ENCODE measurements at places on chromosomes 16 and 17.

DNA sequence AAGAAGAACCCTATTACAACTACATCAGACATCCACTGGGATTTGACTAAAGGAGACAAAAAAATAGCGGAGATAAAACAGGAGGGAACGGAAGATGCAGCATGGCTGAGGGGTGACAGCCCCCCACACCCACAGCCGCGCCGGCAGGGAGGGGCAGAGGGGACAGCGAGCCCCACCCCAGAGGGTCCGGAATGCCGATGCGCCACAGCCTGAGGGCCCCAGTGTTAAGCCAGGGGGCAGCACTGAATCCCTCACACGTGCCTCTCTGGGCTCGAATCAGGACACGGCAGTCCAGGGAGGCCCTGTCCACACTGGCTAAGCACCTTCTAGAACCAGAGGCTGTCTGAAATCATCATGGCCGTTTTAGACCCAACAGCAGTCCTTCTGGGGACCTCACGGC is 18.8 kb downstream of the MAP1LC3B start:
- DNase-seq: no peak

DNA sequence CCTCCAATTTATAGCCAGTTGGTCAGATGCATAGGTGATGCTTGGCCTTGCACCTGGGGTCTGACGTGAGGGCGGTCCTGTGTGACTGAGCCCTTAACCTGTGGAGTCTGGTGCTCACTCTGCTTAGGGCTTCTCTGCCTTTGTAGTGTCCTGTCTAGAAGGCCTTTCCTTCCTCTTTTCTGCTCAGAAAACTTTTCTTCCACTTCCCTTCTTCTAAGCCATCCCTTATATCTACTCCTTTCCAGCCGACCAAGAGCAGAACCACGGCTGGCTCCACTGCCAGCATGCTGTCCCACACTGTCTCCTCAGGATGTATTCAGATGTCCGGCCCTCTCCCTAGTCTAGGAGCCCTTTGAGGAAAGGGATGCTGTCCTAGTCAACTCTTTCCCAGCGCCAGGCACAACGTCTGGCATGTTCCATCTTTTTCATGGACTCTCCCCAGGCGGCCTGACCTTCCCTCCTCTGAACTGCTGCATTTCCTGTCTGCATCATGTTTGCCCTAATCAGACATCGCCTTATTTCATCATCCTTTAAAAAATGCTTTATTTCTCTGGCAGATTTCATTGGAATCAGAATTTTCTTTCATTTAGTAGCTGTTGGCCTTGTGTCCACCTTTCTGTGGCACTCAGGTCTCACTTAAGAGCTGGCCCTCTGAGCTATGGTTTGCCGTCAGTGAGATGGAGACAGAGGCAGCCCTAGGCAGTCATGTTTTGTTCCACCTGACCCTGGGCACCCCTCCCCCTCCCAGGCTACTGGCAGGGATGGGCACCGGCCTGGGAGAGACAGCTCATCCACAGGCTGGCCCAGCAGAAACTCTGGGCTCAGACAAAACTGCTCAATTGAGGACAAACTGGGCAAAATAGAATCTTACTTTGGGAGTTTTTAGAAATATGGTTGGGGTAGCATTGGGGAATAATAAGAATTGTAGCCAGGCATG is 15.5 kb upstream of the BRCA1 start:
- DNase-seq: no peak

DNA sequence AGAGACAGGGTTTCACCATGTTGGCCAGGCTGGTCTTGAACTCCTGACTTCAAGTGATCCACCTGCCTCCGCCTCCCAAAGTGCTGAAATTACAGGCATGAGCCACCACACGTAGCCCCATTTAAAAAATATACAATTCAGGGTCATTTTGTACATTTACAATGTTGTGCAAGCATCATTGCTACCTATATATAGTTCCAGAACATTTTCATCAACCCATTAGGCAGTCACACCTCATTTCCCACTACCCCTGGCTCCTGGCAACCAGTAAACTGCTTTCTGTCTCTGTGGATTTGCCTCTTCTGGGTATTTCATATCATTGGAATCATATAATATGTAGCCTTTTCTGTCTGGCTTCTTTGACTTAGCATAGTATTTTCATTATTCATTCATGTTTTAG is 6.7 kb downstream of the LRRC36 start:
- DNase-seq: no peak

GRCh38 chr16:48197294-48197693 is 41.5 kb upstream of the ABCC12 start:
- DNase-seq: no peak

GRCh38 chr17:66461343-66461995 is 159.1 kb downstream of the PRKCA start:
- no peak for DNase-seq

DNA sequence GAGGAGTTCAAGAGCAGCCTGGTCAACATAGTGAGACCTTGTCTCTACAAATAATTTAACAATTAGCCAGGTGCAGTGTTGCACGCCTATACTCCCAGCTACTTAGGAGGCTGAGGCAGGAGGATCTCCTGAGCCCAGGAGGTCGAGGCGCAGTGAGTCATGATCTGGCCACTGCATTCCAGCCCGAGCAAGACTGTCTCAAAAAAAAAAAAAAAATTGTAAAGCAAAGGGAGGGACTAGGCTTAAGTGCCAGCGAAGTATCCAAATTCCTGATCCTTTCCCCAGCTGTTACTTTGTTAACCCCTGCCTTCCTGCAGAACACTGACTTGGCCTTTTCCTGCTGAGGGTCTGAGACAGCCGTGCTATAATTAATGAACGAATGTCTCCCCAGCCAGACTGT is 2.7 kb downstream of the GDPD3 start:
- no peak for DNase-seq

DNA sequence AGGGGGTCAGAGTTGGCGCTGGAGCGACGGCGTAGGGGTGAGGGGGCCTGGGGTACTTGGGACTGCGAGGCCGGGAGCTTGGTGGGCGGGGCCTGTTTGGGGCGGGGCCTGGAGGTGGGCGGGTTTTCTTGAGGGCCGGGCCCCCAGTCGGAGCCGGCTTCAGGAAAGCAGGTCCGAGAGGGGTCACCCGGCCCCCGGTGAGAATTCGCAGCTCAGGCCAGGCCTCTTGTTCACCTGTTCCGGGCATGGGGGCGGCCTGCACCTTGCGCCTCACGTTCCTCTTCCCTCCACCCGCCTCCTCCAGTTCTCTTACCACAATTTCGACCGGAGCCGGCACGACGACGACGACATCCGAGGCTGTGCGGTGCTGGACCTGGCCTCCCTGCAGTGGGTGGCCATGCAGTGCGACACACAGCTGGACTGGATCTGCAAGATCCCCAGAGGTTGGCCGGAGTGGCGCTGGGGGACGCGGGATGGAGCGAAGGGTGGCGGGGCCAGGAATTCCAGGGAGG is 52.5 kb downstream of the MRC2 start:
- no peak for DNase-seq

GRCh38 chr17:36105781-36106492 is 2.3 kb downstream of the CCL4 start:
- no peak for DNase-seq

GRCh38 chr17:2212400-2212981 is 91.1 kb downstream of the SMG6 start:
- DNase-seq: peak; percentile 70

DNA sequence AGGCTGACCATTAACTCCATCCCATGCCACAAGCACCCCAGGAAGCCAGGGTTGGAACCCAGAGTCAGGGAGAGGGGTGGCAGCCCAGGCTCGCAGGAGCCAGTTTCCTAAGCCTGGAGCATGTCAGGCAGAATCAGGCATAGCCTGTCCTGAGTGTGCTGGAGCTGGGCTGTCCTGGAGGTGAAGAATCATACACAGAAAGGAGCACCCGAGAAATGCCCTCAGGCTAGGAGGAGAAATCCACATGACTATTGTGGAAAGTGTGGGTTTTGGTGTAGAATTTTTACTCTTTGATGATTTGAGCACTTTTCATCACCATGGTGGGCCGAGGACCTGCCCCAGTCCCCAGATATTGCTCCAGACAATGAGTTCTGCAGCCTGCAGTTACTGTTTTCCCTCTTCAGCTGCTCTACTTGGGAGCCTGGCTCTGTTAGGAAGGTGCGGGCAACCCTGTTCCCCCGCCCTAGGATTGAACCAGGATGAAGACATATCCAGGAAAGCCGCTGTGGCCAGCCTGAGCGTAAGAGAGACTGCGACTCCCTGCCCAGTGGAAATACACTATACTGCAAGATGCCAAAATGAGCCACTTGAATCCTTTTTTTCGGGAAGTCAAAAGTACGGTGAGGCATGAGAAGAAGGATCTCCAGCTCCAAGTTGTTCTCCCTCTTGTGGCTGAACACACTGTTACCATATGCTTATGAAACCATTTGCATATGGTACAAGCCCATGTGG is 29.0 kb upstream of the HEATR6 start:
- DNase-seq: peak; percentile 44

GRCh38 chr16:29951625-29952365 is 10.1 kb upstream of the TMEM219 start:
- no peak for DNase-seq

DNA sequence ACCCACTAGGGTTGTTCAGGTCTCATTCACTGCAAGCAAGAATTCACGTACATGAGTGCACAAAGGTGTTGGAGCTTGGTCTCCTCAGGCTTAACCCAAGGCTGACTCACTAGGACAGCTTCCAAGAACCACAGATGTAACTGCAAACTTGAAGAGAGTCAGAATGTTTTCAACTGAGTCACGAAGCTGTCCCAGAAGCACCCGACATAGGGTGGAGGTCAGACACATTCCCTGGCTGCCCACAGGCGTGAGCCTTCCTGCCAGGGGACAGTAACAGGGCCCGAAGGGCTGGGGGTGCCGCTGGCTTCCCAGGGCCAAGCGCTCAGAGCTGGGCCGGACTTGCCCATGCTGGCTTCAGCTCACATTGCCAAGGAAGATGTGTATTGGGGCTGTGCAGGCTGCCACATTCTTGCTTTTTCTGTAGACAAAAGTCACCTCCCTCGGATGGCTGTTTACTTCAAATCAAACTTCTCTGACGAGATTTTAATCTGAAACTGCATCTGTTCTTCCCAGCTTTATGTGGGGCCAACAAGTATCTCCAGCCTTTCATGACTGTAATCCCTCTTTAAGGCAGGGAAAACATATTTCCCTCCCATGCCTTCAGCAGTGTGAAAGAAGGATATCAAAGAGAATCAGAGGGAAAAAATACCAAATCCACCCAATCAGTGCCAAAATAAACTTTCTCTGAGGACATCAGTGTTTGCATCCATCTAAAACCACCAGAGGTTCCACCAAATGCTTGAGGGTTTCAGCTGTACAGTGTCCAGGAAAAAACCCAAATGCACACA is 14.3 kb downstream of the CMTM3 start:
- DNase-seq: peak; percentile 88

DNA sequence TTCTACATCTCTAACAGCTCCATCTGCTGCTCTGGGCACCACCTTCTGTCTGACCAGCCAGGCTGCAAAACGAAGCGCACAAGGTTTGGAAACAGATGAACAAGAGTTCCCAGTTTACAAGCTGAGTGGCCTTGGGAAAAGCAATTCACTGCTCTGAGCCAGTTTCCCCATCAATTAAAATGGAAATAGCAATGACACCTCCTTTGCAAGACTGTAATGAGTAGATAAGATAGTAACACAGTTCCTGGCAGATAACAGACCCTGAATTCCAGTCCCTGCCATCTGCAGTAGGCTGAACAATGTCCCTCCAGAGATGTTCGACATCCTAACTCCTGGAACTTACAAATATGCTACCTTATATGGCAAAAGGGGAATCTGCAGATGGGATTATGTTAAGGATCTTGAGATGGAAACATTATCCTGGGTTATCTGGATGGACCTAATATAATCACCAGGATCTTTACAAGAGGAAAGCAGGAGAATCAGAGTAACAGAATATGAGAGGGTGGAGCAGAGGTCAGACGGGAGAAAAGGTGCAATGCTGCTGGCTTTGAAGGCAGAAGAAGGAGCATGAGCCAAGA is 27.9 kb downstream of the CPPED1 start:
- DNase-seq: no peak

- DNase-seq: peak; percentile 95
Observed at GRCh38 chr16:70715055-70715858, 29.4 kb upstream of the MTSS2 start.

DNA sequence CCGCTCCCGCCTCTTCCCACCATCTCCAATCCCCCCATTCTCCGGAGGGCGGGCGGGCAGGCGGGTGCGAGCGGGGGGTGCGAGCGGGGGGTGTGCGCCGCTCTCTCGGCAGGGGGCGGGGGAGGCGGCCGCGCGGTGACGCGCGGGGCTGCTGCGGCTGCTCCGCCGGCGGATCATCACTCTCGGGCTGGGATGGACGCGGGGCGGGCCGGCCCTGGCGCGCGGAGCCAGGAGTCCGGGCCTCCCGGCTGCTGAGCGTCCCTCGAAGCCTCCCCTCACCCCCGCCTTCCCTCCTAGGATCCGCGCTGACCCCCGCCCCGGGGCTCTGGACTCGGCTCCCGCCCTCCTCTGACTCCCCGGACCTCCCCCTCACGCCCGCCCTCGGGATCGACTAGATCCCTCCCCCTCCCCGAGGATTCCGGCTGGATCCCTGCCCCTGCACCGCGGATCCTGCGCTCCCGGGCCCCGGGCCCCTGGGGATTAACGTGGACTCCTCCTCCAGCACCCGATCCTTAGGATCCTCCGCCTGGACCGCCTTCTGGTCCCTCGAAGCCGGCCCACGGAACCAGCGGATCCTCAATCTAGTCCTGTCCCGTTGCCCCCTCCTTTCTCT is 946 bp upstream of the TMEM256 start:
- peak; percentile 20 for DNase-seq

DNA sequence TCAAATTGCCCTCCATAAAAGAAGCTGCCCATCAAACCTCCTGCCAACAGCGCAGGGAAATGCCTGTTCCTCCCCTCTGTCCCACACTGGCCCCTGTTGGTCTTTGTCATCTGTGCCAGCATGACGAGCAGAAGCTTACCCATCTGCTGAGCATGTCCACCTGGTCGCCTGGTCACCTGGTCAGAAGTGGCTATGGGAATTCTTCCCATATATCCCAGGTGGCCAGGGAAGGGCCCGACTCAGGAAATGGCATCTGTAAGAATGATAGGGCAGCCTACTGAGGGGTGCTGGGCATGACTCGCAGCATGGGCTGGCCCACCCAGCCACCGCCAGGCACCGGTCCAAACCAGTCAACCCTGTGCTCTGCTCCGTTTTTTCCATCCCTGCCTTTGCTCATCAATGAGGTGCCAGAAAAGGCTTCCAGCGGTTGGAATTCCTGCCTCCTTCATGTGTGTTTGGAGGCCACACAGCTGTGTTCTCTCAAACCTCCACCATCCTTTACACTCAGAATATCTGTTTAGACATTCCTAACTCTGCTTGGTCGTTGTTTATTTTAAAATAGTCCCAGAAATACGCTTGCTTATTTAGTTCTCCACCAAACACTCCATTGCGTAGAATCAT is 145.2 kb downstream of the CLEC16A start:
- DNase-seq: peak; percentile 49

- DNase-seq: peak; percentile 55
Observed at GRCh38 chr17:45096141-45096540, 35.0 kb downstream of the NMT1 start.
